ENCODE measurements at places on chromosomes 1 and 21.

DNA sequence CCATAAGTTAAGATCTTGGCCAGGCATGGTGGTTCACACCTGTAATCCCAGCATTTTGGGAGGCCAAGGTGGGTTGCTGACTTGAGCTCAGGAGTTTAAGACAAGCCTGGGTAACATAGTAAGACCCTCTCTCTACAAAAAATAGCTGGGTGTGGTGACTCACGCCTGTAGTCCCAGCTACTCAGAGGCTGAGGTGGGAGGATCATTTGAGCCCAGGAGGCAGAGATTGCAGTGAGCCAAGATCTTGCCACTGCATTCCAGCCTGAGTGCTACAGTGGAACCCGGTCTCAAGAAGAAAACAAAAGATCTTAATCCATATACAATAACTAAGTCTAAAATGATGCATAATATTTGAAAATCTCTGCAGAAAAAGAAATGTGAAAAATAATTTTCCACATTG, 165.5 kb upstream of the NR5A2 start:
- no peak for DNase-seq

DNA sequence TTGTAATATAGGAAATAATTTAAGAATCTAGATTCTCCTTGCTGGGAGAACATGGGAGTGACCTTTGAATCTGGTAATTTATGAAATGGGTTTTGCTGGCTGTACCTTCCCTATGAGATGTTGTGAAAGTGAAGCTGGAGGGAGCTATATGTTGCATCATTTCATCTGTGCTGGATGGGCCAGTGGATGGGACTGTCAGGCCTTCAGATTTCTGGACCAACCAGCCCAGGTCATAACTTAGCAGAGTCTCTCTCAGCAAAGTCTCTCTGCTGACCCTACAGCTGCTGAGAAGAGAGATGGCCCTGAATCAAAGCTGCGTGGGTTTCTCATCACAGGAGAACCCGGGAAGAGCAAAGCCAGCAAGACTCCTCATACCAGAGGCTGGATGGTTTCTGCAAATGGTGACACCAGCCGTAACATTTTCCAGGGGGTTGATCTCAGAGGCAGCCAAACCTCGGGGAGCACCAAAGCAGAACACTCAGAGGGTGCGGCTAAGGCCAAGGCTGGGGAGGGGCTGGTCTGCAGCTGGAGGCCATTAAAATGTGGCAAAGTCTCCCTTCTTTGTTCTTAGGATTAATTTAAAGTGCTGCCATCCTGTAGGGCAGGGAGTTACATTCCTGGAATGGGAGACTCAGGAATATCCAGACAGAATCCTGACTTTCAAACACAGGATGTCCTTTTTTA, 18.2 kb upstream of the PTGFRN start:
- no peak for DNase-seq

GRCh38 chr1:9361630-9362260, 69.1 kb downstream of the SPSB1 start:
- no peak for DNase-seq

DNA sequence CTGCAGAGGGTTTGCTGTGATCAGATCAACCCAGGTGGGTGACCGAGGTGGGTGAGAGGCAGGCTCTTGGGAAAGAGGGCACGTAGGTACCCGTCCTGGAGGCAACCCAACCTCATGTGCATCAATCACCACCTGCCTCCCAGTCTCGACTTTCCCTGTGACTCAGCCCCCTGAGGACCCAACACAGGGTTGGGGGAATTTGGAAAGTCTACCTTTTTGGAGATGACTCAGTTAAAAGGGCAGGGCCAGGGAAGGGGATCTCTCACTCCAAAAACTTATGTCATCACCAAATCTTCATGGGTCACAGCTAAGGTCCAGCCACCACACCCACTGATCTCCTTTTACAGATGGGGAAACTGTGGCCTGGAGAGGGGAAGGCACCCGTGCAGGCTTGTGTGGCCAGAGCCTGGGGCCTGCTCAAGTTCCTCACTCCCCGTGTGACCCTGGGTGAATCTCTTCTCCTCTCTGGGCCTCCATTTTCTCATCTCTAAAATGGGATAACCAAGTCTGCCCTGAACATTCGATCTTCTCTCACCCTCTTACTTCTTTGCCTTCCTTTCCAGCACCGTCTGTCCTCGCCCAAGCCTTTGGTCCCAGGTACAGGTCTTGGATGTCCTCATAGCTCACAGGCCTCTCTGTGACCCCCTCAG, 34.6 kb upstream of the WNT4 start:
- no peak for DNase-seq

GRCh38 chr1:179785031-179785431, 41.9 kb downstream of the FAM163A start:
- DNase-seq: no peak

DNA sequence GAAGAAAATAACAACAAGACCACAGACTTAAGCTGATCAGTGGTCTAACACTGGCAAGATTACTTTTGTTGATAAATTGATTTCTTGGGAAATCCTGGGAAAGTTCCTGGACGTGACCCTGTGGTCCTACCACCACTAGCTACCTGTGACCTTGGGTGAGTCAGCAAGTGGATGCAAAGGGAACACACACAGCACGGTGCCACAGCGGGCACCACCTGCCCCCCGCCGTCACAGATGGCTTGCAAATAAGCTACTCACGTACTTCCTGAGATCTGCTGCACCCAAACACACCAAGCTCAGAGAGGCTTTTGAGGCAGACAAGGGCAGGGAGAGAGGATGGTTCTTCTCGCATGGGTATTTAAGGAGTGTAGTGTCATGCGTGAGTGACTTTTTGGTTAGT, 12.7 kb downstream of the CFAP298 start:
- DNase-seq: no peak

- no peak for DNase-seq
Measured at GRCh38 chr21:44067011-44067839, 40.0 kb upstream of the PWP2 start.

- peak; percentile 81 for DNase-seq
Measured at GRCh38 chr1:66769512-66770229, 17.4 kb downstream of the DYNLT5 start.

DNA sequence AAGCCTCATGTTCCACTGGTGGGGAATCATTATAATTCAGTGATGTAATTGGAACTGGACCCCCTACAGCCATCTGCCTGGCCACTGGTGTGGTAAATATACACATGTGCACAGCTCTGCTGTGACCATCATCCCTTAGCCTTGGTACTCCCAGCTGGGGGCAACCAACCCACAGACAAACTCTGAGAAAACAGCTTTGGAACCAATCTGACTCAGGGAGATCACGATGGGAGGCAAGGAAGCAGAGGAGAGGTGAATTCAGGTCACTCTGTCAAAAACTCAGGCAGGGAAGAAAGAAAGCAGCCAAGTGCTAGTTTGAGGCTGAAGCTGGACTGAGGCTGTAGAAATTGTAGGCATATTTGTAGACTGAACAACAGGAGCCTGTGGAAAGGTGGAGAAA, 197.8 kb upstream of the GALNT2 start:
- DNase-seq: no peak
